ENCODE measurements at places on chromosomes 6 and 20.

GRCh38 chr6:118630923-118631322 is 20.5 kb downstream of the CEP85L start:
- no peak for DNase-seq

- DNase-seq: peak; percentile 83
These were observed 33.2 kb downstream of the NT5E start for GRCh38 chr6:85482905-85483700.

GRCh38 chr20:17391127-17391771 is 139.9 kb downstream of the BFSP1 start:
- no peak for DNase-seq

GRCh38 chr6:44105993-44106740 is 21.1 kb downstream of the MRPL14 start:
- no peak for DNase-seq

- no peak for DNase-seq
These were observed 35.0 kb downstream of the EDN3 start for GRCh38 chr20:59335377-59335776.

DNA sequence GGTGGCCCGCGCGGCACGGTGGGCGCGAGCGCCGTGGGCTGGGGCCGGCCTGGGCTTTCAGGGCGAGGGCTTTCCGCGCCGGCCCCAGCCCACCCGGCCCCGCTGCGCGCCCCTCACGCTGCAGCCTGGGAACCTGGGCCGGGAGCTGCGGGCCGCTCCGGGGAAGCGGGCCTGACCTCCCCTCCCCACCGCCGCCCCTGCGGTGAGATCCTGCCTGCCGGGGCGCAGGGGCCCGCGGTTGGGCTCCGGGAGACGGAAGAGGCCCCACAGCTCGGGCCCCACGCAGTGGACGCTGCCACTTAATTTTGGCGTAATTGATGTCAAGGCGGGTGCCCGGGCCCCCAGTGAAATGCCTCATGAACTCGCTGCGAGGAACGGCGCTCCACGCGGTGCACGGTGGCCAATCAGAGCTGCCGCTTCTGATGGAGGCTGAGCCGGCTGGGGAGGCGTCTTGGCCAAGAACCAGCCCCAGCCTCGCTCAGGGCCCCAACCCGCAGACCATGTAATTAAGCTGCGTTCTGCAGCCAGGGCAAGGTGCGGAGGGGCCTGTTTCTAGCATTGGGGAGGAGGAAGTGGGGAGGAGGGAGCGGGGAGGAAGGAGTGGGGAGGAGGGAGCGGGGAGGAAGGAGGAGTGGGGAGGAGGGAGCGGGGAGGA is 96.1 kb upstream of the BHLHE23 start:
- peak; percentile 54 for DNase-seq

DNA sequence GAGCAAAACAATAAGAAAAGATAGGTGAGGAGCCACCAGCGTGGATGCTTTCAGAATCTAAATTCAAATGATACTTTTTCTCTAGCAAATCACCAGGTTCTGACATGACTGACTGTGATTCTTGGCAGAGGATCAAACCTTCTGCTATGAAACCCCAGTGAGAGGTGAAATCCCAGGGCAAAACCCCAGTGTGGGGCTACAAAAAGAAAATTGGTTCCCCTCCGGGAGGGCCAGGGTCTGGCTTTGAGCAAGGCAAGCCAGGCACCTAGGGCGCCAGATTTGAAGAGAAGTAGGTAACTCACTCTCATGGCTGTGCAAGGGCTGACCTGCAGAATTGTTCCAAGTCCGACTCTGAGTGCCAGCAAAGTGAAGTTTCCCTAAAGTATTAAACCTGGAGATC is 20.2 kb upstream of the RALGAPA2 start:
- no peak for DNase-seq

GRCh38 chr6:12096342-12096741 is 84.2 kb downstream of the HIVEP1 start:
- DNase-seq: no peak

- DNase-seq: no peak
These were observed 247.4 kb upstream of the RIN2 start for GRCh38 chr20:19510611-19511010.

- peak; percentile 32 for DNase-seq
These were observed at the start of gene THEMIS for GRCh38 chr6:127900935-127901334. TSS of gene THEMIS (minus strand) at chr6:127901058. CDS start at chr6:127900932, 126 bp downstream.
